COR-L47 (cell line): ENCODE measurements at places on chromosomes 12 and 14.

GRCh38 chr14:77319422-77319821 lies 1.3 kb downstream of the POMT2 start:
- peak; percentile 13 for DNase-seq

- no peak for DNase-seq
Measured at GRCh38 chr14:83779266-83779665, 1750.7 kb upstream of the FLRT2 start.

- DNase-seq = no peak
Measured at GRCh38 chr12:9134981-9135628, 19.4 kb upstream of the A2M start.

DNA sequence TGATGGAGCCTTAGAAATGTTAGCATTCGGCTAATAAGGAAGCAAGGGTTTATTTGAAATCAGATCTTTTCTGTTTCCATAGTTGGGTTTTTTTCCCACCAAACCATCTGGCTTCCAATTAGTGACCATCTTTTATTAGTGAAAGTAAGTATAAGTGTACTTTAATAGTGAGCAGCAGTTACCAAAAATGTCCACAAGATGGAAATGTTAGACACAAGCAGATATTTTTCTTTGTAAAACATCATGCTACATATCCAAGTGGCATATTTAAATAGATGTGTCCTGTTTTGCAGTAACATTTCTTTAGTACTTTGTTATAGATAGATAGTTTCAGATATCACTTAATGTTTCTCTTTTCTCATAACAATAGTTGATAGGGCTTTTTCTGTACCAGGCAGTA lies 28.8 kb downstream of the YEATS4 start:
- DNase-seq = peak; percentile 1

- no peak for DNase-seq
Measured at GRCh38 chr12:113239288-113239771, 18.1 kb downstream of the TPCN1 start.

- DNase-seq = no peak
Measured at GRCh38 chr14:102799684-102800562, 22.7 kb downstream of the TRAF3 start.

GRCh38 chr14:105748204-105748578 lies 221.8 kb downstream of the TMEM121 start:
- DNase-seq = no peak

DNA sequence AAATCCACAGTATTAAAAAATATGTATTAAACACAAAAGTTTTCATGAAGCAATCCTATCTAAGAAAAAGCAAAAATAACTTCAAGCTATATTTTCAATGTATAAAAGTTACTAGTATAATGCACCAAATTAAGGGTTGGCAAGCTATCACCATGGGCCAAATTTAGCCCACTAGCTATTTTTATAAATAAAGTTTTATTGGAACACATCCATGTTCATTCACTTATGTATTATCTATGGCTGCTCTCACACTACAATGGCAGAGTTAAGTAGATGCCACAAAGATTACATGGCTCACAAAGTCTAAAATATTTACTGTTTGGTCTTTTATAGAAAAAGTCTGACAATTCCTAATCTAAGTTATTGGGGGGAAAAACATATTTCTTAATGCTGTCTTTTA lies 17.6 kb downstream of the KLHL28 start:
- DNase-seq = no peak

- no peak for DNase-seq
Measured at GRCh38 chr14:74645244-74645643, 33.2 kb upstream of the LTBP2 start.

DNA sequence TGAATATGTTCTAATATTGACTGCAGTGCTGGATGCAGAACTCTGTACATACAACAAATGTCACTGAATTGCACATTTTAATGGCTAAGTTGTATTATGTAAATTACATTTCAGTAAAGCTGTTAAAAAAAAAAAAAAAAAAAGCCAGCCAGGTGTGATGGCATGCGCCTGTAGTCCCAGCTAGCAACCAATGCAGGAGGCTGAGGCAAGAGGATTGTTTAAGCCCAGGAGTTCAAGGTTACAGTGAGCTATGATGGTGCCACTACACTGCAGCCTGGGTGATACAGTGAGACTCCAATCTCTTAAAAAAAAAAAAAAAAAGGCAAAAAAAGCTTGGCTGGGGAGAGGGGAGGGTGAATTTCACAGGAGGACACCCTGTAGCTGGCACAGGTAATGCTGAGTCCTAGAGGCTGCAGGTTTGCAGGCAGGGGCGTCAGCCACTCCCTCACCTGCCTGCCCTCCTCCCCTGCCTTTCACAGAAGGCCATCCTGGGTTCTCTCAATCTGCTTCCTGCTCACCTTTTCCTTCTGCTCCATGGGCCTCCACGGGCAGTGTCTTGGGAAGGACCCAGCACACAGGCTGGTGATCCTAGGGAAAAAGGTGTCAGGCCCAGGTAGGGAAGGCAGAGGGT lies 40.7 kb downstream of the TESC start:
- DNase-seq = no peak

DNA sequence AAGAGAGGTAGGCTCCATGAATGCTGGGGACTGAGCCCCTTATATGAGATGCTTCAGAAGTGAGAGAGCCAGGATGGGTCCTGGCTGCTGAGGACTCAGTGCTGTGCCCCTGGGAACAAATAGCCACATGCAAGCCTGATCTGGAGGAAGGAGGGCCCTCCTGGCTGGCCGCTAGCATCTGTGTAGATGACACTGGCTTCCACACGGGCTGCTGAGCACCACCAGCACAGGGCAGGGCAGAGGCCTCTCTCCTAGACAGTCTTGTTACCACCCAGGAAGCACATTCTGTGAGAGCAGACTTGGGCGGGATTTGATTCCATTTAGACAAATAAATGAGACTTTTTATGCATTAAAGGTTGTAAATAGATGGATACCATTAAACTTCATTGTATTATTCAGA lies 48.0 kb downstream of the ZNF664 start:
- DNase-seq = no peak

DNA sequence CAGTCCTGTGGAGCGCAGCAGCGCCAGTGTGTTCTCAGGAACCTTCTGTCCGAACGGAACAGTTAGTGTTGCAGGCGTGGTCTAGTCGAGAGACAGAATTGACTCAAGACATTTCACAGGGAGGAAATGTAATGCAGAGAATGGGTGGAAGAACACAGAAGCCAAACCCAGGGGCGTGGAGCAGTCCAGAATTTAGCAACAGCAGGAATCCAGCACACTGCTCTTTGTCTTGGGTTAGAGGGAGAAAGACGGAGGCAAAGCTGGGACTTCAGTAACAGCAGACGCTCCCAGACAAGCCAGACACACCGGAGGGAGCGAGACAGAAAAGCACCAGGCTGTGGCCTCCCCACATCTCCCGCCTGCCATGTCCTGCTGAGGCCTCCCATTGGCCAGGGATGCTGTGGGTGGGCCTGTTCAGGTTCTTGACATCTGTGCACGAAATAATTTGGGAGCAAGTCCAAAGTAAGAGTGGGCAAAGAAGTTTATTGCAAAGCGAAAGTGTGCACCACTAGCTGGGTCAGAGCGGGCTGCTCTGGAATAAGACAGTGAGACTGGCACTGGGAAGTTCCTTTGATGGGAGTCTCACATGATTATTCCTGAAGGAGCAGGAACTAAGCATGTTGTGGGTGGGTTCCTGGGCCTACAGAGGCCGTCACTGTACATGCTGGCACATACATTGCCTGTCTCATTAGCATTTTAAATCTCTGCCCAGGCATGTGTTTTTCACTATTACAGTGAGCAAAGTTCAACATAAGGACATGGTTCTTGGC lies 339.3 kb upstream of the SFSWAP start:
- DNase-seq = no peak

- no peak for DNase-seq
Measured at GRCh38 chr12:31922341-31923062, 36.7 kb upstream of the RESF1 start.

GRCh38 chr14:100153560-100153959 lies 5.9 kb downstream of the DEGS2 start:
- no peak for DNase-seq

DNA sequence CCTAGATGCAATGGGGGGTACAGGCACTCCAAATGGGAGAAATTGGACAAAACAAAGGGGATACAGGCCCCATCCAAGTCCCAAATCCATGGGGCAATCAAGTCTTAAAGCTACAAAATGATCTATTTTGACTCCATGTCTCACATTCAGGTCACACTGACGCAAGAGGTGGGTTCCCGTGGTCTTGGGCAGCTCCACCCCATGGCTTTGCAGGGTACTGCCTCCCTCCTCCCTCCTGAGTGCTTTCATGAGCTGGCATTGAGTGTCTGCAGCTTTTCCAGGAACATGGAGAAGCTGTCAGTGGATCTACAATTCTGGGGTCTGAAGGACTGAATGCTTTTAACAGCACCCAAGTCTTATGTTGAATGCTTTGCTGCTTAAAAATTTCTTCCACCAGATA lies 274.5 kb upstream of the LRIG3 start:
- DNase-seq = no peak

DNA sequence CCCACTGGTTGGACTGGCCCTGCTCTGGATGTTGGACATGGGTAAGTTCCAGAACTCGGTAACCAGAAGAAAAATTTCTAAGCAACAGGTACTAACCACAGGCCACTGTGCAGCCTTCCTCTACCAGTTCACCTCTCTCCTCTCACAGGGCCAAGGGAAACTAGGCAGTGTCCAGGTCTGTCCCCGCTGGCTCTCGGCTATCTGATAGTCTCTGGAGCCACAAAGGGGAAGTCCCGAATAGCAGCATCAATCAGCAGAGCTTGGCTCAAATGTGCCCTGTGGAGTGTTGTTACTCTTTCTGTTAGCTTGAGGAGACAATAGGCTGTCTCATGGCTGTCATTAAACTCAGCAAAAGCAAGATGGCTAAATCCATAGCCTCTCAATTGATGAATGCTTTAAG lies 73.2 kb downstream of the TSPAN11 start:
- no peak for DNase-seq

GRCh38 chr12:13496111-13496510 lies 299.6 kb downstream of the EMP1 start:
- no peak for DNase-seq

DNA sequence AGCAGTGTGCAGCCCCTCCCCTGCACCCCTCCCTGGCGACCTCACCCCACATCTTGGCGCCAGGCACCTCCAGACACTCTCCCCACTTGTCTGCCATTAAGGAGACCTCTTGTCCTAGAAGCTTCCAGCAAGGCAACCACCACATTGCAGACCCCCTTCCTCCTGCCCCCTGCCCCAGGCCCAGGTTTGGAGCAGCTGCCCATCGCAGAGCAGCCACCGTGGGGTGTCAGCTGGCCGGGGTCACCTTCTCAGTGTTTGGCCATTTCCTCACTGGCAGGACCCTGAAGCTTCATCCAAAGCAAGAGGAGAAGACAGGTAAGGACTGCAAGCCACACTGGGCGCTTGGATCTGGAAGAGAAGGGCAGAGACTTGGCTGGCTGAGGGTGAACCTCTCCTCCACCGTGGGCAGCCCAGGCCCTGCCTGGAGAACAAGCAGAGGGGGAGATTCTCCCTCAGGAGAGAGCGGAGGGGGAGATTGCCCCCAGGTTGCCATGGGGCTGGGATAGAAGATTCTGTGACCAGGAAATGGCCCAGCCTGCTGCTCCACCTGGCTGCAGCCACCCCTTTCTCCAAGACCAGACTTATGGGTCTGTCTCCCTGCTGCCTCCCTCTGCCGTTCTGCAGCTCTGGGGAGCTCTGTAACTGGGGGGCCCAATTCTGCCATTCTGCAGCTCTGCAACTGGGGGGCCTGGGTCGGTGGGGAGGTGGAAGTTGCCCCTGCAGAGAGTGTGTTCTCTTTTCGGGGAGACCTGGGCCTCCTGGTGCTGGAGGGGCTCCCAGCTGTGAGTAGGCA lies 72.9 kb upstream of the C14orf180 start:
- no peak for DNase-seq

GRCh38 chr12:103729499-103729898 lies 111.5 kb downstream of the NT5DC3 start:
- DNase-seq = no peak

- no peak for DNase-seq
Measured at GRCh38 chr12:49554266-49554665, 13.7 kb downstream of the MCRS1 start.

GRCh38 chr12:21971344-21971743 lies 30.1 kb upstream of the ABCC9 start:
- DNase-seq = no peak

GRCh38 chr12:126437934-126438333 lies 1372.7 kb downstream of the AACS start:
- DNase-seq = no peak

DNA sequence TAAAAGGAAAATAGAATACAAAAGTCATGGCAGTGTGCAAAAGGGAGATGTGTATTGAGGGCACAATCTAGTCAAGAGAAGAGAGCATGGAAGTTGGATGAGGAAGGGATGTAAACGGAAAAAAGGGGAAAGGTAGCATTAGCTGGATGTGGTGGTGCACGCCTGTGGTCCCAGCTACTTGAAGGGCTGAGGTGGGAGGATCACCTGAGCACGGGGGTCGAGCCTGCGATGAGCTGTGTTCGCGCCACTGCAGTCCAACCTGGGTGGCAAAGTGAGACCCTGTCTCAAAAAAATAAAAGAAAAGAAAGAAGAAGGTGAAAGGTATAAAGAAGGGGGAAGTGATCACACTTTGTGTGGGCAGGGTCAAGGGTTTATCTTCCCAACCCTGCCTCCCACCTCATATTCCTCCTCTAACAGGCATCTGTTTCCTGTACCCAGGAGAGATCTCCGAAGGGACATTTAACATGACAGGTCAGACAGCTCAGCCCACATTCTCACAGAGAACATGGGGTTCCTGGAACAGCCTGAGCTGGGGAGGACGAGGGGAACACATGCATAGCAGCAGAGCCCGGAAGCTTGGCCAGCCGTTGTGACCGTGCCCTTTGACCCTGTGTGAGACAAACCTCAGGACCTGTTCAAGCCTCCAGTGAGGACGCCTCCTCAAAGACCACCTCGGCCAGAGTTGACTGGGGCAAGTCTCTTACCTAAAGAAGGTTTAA lies 8.9 kb downstream of the RNASE11 start:
- DNase-seq = no peak

GRCh38 chr14:57295239-57295638 lies 26.5 kb downstream of the AP5M1 start:
- DNase-seq = no peak

DNA sequence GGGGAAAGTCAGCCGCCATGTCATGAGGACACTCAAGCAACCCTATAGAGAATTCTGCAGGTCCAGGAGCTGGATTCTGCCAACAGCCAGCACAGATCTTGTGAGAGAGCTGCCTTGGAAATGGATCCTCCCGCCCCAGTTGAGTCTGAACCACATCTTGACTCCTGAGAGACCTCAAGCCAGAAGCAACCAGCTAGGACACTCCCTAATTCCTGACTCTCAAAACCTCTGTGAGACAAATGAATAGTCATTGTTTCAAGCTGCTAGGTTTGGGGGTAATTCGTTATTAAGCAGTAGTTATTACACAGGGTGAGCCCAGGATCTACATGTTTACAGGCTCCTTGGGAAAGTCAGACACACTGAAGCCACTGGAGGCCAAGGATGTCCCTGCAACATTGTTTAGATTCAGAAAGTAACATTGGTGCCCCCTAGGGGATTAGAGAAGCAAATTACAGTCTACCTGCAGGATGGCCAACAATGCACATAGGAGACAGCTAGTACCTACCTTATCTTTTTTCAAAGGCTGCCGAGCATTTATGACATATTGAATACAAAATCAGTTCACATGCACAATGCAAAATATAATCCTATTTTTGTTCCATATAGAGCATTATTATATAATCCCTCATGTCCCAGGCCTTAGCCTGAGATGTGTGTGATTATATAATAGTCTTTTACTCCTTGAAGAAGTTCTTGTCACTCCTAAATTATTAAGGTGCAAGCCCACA lies 57.9 kb upstream of the FICD start:
- DNase-seq = peak; percentile 65
